Vagina (tissue), 2 donors: ENCODE measurements at places on chromosomes 12 and 14. TPM values are rescaled to one million over a fixed set of nuclear protein-coding genes. Genes with fewer than 3 reads are reported as not detected.

OTX2 gene
- not detected for total RNA-seq

DNA sequence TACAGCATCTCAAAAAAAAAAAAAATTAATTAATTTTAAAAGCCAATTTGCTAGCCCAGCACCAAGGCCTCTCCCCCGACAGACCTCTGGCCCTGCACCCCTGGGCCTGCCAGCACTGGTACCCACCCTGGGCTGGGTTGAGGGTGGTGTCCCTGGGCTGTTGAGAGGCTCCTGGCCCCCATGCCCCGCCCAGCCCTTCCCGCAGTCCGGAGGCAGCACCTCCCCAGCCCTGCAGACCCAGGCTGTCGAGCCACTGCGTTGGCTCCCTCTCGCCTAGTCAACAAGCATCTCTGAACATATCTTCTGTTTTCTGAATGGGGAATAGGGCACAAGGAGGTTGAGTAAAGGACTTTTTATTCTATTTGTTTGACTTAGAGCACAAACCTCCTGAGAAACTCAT lies 87.1 kb downstream of the FBXL14 start:
- DNase-seq = no peak

- DNase-seq = no peak
Measured at GRCh38 chr12:88063375-88063774, 34.2 kb upstream of the C12orf50 start.

- no peak for DNase-seq
Measured at GRCh38 chr12:65025136-65025535, 96.0 kb downstream of the WIF1 start.

ATXN2 gene
- total RNA-seq = 70.2 TPM

DNA sequence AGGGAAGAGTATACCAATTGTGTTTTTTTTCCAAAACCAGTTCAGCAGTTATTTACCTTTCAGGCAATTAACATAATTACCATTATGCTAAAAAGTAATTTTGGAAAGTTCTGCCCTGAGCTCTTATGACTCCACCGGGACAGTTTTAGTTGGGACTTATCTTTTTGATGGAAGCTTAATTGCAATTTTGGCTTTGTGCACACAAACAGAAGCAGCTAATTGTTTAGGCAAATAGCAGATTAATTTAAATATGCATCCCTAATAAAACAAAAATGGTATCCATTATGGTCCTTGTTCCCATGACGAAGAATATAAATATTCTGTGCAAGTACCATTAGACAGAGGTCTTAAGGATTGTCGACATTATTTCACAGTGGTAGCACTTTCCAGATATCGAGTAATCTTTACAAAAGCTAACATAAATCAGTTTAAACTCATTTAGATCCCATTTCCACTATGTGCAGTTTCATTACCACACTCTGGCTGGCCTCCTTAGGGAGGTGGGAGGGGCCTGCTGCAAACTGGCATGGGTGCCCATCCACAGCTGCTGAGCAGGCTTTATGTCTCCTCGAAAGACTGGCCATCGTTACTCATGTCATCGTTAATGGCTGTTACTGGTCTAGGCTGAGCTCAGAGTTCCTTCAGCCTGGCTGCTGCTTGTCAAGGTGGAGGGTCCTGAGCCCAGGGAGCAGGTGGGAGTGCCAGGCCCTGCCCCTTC lies 68.2 kb downstream of the FBXW8 start:
- DNase-seq = no peak

NPFF gene
- not detected for total RNA-seq

MLXIP gene
- 16.9 TPM for total RNA-seq

GRCh38 chr12:16583969-16584745 lies 21.8 kb downstream of the LMO3 start:
- DNase-seq = no peak

COCH gene
- 35.6 TPM for total RNA-seq

NTS gene
- 2.5 TPM for total RNA-seq

ITPR2 gene
- total RNA-seq = 48.1 TPM

TAS2R8 gene
- total RNA-seq = 0.98 TPM

- DNase-seq = no peak
Measured at GRCh38 chr14:75911883-75912282, 69.9 kb downstream of the TGFB3 start.

- no peak for DNase-seq
Measured at GRCh38 chr12:50598321-50598862, 93.6 kb downstream of the DIP2B start.

- peak; percentile 55 for DNase-seq
Measured at GRCh38 chr12:13383379-13383778, 186.9 kb downstream of the EMP1 start.

DNA sequence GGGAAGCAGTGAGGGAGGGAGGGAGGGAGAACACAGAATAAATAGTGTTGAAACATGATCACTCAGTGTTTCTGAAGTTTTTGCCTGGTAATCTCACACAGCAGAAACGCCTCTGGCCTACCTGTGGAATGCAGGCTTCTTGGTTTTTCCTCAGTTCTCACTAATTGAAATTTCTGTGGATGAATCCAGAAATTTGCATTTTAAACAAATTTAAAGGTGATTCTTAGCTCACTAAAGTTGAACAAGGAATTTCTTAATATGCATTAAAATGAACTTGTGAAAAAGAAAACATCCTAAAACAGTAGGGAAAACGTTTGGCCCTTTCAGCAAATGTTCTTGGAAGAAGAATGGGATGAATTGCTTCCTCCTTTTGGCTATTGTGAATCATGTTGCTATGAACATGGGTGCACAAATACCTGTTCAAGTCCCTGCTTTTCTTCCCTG lies 1.4 kb downstream of the RNASE9 start:
- DNase-seq = no peak

DNA sequence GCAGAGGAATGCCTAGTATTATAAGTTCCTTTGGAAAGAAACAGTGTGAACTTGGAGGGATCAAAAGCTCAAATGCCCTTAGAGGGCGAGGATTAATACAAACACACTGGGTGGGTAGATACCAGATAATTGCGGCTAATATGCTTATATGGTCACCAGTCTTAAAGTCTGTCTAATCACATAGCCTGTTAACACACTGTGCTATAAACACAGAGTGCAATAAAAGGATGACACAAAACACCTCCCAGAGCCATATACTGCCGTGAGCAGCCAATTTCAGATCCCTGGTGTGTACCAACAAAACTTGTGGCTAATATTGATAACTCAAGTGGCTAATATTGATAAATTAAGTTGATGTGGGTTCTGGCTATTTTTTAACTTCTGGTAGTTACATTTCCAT lies 1.7 kb upstream of the IL26 start:
- no peak for DNase-seq

SOCS4 gene
- total RNA-seq = 10.6 TPM

DNA sequence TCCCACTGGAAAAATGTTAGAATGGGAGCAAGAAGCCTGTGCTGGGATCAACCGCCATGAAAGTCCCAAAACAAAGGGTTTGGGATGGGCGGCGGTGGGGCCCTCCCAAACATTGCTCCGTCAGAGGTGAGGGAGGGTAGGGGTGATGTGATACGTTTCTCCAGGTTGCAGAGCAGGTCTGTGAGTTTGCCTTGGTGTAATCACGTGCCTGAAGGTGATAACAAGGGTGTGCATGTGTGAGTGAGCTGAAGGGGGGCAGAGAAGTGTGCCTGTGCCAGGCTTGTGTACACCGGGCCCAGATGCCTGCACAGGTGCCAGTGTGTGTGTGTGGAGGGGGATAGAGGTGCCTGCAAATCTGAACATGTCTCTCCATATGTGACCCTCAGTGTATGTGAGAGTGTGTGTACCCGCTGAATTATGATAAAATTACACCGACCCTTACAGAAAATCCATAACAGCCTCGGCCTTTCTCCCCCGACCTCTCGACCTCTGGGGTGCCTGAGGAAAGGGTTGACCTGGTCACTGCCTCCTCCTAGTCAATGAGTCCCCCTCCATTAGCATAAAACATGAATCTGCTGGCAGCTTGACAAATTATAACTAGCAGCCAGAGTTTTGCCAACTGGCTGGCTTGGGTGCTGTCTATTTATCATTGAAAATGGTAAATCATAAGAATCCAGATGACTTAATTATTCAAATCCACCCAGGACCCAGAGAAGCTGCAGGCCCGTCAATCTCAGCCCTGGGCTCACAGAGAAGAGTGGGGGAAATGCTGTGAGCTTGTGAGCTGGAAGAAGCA lies 55.6 kb downstream of the SMUG1 start:
- no peak for DNase-seq

DDN gene
- total RNA-seq = not detected

DNA sequence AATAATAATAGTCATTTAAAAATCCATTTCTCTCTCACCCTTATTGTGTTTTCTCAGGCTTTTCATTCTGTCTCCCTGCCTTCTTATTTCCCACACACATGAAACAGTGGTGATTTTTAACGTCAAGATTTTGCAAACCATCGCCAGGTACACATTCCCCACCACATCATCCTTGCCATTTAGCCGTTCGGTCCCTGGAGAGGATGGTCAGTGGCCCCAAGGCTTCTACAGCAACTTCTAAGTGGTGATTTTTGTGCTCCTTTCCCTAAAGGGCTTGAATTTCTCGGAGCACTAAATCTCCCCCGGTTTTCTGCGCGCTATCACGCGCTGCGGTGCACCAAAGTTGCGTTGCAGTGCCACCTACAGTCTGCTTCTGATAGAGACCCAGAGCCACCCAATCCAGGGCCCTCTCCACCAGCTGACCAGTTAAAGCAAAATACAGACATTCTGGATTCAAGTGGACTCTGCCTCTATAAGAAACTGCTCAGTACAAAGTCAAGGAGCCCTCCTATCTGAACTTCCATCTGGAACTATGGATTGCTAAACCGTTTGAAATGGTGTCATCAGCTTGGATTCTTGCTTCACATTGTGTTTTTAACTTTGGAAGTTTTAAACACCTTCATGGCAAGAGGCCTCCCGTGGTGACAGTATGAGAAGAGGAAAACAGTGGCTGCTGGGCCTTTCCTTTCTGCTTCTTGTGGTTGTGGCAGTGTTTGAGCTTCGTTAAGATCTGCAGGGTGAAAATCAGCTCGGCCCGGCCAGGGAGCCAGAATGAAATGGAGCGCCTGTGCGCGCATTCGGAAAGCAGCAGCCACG lies 234.0 kb downstream of the SPTSSA start:
- no peak for DNase-seq

DNA sequence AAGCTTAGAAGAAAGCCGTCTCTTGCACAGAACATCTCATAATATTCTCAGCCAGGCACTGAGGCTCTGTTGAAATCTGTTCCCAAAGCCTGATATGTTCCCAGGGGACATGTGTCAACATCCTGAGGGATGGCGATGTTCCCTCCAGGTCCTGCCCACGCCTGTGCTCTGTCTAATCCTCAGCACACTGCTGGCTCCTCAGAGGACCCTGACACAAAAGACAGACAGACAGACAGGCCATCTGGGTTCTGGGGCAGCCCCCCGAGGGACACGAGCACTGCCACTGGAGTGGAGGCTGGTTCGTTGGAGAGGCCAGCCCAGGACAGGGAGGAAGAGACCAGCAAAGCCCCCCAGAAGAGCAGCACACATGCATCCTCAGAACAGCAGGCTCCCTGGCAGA lies 27.8 kb downstream of the CHGA start:
- DNase-seq = no peak

DNA sequence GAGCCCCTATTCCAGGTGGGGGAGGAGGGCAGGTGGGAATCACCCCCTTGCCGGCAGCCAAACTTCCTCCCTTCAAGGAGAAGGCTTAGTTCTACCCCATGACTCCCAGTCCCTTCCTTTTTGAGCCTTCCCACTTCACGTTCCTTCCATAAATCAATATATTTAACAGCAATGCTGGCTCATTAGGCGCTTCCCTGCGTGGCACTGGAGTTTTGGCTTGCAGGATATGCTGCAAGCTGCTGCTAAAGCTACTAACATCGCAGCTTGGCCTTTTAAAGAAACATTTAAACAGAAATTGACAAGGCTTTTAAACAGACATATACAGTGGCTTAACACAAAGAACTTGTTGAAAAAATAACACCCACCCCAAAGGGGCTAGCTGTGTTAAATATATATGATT lies 308.0 kb upstream of the FKBP4 start:
- no peak for DNase-seq

EFS gene
- total RNA-seq = 32.4 TPM

SCARB1 gene
- 20.6 TPM for total RNA-seq

HOXC12 gene
- total RNA-seq = not detected

GRCh38 chr14:88563845-88564244 lies 1.0 kb downstream of the ZC3H14 start:
- no peak for DNase-seq

SLCO1A2 gene
- not detected for total RNA-seq

PYGL gene
- total RNA-seq = 84.0 TPM

GRCh38 chr12:124490584-124491305 lies 76.7 kb downstream of the NCOR2 start:
- DNase-seq = no peak

DNA sequence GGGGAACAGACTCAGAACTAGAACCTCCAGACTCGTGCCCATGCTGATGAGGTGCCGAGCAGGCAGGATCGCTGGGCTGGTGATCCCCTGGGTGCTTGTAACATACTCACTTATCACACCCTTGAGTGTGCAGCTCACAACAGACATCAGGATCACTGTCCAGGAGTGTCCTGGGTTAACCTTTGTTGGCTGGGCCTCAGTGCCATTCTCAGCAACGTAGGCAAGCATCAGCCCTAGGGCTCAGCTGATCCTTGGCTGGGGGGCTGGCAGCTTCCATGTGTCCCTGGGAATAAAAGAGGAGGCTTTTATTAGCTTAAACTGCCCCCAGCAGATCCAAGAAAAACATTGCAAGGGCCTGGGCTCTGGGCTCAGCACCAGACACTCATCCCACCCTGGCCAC lies 1.6 kb downstream of the TMEM229B start:
- no peak for DNase-seq

C3AR1 gene
- total RNA-seq = 6.4 TPM

TAS2R43 gene
- total RNA-seq = 7.1 TPM

DNA sequence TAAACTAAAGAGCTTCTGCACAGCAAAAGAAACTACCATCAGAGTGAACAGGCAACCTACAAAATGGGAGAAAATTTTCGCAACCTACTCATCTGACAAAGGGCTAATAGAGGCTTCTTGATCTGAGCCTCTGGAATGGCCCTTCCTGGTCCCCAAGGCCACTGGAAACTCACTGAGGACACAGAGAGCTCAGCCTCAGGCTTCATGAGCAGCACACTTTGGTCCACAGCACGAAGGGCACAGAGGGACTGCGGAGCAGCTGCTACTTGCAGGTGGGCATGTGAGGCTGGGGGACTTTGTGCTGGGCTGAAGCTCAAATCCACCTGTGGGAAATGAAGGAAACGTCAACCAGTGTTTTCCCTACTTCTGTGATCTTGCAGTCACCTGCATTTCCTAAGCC lies 27.4 kb downstream of the PZP start:
- DNase-seq = no peak

- DNase-seq = no peak
Measured at GRCh38 chr12:92438641-92439419, 264.0 kb upstream of the PLEKHG7 start.
